NCI-H1417 treated with DMSO at 0.1 percent for 48 hours (cell line): ENCODE measurements at places on chromosomes 3 and 15.

DNA sequence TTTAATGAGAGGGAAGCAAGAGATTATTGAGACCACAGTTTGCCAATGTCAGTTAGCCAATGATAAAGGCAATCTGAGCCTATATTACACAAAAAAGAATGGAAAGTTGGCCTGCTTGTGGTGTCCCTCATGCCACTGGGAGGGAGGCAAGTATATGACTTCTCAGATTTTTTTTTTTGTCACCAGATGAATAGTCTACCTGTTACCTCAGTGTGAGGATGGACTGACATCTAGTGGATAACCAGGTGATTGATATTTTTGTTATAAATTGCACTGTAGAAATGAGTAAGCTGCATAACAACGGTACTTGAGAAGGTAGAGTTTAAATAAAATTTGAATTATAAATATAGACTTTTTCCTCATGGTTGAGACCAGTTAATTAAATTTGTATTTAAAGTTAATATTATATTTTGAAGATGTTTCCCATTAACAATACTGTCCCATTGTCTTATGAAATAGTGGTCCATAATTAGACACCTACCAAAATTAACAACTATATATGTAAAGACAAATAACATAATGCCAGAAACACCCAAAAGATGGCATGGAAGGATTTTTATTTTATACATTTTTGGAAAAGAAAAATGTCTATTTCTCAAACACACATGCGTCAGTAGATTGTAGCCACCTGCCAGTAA lies 237.8 kb upstream of the GADL1 start:
- no peak for DNase-seq

- DNase-seq = no peak
These were observed 10.6 kb downstream of the MAPKAPK3 start for GRCh38 chr3:50627407-50628051.

- DNase-seq = peak; percentile 30
These were observed 60.3 kb downstream of the NOX5 start for GRCh38 chr15:69074843-69075224.

GRCh38 chr3:98991393-98991792 lies 89.9 kb upstream of the DCBLD2 start:
- DNase-seq = no peak

GRCh38 chr15:50676799-50677483 lies 9.7 kb downstream of the TRPM7 start:
- DNase-seq = no peak

DNA sequence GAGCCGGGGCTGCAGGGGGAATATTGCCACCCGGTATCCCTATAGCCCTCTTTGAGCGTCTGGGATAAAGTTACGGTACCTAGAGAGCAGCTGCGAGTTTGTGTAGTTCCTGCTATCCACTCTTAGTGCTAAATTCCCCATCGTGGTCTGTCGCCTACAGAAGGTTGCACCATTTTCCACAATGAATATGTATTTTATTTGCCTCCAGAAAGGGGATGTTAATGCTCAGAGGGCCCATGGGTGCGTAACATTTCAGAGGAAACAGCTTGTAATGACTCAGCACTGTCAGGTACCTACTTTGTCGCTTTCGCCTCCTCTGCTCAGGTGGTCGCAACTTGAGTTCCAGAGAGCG lies 1.1 kb downstream of the SLCO3A1 start:
- DNase-seq = no peak

- DNase-seq = no peak
These were observed 126.3 kb downstream of the NSMCE3 start for GRCh38 chr15:29143293-29143692.

DNA sequence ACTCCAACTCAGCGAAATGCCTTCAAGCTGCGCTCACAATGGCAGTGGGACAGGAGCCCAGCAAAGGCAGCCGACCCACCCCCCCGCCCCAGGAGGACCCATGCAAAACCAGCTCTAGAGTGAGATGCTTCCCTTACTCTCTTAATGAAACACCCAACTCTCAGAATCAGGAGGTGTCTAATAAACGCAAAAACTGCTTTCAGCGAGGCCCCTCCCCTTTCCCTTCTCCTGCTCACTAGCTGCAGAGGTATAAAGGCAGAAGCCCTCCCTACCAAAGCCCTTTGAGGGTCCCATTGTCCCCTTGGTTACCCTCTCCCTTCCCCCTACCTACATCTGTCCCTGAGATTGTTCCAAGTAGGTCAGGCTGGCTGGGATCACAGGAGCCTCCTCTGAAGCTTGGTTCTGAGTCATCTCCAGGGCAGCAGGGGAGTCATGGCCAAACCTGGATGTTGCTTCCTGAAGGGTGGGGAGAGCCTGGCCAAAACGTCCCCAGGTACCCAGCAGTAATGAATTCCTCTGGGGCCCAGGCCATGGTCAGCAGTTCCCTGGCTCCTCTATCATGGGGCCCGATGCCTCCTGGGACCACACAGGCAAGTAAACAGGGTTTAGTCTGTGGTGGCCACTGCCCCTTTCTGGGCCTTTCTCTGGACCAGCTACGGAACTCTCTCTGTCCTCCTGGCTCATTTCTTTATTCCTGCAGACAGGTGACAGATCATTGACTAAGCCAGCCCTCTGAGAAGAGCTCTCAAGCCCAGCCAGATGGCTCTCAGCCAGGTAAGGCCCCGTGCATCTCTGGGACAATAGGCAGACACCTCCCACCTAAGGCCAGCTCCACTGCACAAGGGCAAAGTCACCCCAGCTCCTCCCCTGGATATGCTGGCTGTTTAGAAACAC lies 8.6 kb downstream of the KLHL25 start:
- peak; percentile 15 for DNase-seq

DNA sequence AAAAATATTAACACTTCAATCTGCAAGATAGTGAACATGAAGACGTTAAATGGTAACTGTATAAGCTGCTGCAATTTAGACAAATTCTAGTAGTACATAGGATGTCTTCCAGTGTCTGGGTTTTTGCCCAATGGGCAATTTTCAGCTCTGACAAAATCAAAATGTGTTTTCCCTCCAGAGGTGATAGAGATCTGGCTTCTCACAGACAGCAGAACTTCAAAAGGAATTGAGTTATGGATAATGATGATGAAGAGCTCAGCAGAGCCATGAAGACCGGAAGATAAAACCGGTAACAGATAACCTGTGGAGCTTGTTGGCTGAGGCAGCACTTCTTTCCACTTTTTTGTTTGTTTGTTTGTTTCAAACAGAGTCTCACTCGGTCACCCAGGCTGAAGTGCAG lies 89.4 kb upstream of the NTRK3 start:
- no peak for DNase-seq

GRCh38 chr3:23256741-23257435 lies 53.8 kb downstream of the UBE2E2 start:
- DNase-seq = no peak

DNA sequence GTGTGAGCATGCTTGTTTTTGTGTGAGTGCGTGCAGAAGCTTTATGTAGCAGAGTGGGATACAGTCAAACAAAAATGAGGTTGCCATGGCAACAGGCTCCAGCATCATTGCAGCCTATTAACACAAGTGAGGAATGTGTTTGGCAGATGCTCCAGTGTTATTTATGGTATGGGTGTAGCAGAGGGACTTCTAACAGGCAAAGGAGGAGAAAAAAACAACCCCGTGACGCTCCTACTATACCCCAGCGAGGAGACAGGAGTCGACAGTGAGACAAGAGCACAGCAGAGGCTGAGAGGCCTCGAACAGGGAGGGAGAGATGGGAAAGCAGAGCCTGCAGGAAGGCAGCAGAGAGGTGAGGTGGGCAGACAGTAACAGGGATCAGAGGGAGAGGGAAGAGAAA lies 4.9 kb downstream of the ADCY5 start:
- DNase-seq = peak; percentile 56

DNA sequence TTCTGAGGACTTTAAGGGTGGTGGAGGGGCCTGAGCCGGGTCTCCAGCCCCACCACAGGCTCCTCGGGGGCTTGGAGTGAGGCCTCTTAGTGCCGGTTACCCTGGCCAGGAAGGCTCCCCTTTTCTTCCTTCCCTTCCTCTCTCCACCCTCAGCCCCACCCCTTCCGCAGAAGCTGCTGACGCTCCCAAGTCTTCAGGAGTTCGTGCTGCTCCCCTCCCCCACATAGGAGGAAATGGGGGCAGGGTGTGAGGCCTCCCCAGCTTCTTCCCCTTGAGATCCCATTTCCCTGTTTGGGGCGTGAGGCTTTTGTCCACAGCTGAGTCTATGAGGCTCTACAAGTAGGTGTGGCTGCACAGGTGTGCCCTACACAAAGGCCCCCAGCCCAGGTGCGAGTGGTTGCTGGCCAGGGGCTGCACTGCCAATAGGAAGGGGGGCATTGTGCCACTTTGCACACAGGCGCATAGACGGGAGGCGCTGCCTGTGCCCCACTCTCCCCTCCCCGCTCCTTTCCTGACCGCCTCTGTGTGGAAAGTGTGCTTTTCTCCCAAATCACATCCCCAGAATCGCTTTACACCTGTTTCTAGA lies 915 bp upstream of the CALML4 start:
- DNase-seq = no peak

DNA sequence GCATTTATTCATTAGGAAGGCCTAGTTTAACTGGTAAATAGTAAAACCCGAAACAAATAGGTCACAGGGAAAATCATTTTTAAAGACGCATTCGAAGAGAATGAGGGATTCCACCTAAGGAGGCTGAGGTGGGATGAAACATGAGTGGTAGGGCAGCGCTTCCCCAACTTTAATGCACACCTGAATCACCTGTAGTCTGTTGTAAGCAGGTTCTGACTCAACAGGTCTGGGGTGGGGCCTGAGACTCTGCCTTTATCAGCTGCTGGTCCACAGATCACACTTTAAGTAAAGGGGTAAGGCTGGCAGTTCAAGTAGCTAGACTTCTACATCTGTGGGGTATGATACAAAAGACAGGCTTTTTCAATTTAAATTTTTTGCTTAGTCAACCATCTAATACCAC lies 223.5 kb upstream of the UBE2E2 start:
- no peak for DNase-seq

GRCh38 chr15:65829130-65829764 lies 37.2 kb upstream of the DENND4A start:
- DNase-seq = peak; percentile 21

DNA sequence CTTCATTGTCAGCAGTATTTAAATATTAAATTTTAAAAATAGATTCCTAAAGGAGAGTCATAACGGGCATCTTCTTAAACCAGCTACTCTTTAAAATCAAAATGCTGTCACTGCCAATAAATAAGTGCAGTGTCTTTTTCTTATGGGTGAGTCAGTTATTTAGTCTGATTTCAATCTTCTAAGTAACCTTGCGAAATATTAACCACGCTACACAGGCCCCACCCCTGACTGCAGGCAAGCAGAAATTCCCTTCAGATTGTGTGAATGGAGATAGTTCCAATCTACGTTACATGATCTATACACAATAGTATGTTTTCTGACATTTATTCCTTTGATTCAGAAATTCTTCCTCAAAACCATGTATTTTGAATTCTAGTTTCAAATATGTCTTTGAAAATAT lies 141.5 kb downstream of the GADL1 start:
- no peak for DNase-seq

DNA sequence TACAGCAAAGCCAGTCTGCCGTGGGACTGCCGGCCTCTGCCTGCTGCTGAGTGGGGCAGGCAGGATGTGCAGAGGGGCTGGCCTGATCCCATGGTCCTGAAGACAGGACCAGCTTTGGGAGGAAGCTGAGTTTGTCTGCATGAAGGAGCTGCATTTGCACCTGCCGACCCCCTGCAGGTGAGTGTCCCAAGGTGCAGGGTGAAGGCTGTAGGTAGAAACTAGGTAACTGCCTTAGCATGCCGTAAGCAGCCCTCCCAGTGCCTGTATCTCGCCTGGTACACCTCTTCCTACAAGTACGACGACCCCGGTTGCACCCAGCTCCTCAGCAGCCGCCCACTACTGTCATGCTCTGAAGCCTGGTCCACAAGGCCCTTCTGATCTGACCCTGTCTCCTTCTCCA lies 34.9 kb downstream of the AMOTL2 start:
- DNase-seq = no peak

DNA sequence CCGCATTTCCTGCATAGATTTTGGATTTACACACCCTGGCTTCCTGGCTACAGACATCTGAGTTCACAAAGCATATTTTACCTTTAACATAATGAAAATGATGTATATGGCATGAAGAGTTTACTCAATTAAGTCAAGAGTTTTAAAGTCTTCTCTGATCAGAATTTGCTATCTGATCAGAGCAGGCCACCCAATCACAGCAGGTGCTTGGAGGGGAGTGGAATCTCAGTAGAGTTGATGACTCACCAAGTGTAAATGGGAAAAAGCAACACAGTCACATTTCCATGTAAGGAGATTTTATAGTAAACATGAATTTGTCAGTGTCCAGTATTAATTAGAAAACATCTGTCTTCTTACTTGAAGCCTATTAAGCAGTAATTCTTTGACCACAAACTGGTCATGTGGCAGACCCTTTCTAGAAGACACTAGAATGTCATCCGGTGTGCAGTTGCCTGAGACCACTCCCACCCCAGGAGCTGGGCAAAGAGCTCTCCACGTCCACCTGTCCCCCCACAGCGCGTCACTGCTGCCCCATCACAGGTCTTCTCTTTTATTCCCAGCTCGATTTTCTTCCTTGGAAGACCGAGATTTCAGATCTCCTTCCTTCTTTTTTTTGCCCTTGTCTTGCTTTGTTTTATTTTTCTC lies 10.8 kb downstream of the MESD start:
- no peak for DNase-seq

DNA sequence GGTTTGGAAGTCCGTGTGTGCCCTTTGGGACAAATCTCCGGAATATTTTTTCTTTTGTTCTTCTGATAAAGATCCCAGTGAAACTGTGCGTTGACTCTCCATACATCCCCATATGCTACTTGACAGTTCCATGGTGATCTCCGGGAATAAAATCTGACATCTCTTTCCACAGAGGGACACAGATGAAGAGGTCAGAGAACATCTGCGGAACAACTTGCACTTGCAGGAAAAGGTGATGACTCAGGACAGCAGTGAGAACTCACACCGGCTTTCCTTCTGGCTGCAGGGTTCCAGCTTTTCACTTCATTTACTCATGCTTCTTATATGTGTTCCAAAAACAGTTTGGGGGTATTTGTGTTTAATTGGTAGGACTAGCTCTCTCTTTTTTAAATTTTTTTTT lies 157.5 kb upstream of the CHRM5 start:
- DNase-seq = no peak

DNA sequence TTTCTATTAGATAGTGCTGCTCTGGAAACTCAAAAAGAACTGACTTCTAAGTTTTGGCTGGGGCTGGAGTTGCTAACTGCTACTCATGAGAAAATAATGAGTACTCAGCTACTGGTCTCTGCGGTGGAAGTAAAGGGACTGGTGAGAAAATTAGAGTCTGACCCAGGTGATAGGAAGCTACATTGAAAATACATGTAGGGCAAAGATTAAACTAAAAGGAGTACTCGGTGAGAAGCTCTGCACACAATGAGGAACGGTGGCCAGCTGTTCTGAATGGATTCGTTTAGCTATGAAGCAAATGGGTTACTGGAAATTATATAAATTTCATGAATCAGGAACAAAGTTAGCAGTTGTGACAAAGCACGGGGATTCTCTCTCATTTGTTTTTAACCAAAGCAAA lies 512.9 kb upstream of the SGO1 start:
- DNase-seq = no peak
